ENCODE measurements at places on chromosomes 1 and 21.
A peak's percentile ranks its signal among the peaks of the same experiment; 100 is the strongest.

DNA sequence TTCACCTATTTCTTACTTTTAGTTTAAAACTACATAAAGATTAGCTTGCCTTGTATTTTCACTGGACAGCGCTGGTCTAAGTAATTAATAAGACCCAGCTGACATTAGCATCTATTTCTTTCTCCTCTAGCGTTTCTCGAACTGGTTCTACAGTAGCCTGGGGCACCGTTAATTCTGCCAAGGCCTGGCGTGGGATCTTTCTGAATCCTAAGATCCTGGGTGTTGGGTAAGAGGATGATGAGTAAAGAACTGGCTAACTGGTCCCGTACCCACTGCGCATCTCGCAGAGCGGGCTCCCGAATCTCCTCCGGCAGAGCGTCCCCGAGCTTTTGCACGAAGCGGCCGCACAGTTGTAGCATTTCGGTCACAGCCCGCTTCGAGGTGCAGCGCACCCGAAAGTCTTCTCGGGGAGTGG lies 309 bp downstream of the NSL1 start:
- no peak for DNase-seq

GRCh38 chr21:46562472-46562871 lies 42.4 kb downstream of the S100B start:
- DNase-seq, result no peak

DNA sequence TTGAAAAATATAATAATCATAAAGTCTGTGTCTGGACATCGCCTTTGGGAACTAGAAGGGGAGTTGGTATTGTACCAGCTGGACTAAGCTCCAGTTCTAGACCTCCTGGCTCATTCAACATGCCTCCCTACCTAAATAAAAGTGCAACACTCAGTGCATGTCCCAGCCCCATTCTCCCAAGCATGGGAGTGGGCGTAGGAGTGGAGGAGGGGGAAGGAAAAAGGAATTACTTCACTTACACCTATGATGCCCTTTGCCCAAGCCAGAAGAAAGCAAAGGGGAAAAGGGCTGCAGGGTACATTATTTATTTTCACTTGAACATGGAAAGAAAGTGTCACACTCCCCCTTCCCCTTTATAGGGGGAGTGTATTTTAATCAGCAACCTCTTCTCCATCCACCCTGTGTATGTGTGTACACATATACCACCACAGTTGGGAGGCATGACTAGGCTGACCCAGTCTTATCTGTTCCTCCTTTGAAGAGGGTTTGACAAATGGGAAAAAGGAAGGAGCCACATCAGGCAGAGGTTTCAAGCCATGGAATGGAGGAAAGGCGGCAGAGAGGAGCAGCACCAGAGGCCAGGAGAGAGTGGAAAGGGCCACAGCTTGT lies 3.2 kb downstream of the NIT1 start:
- no peak for DNase-seq

- DNase-seq, result no peak
These were observed 12.6 kb upstream of the ADORA3 start for GRCh38 chr1:111516005-111516535.

DNA sequence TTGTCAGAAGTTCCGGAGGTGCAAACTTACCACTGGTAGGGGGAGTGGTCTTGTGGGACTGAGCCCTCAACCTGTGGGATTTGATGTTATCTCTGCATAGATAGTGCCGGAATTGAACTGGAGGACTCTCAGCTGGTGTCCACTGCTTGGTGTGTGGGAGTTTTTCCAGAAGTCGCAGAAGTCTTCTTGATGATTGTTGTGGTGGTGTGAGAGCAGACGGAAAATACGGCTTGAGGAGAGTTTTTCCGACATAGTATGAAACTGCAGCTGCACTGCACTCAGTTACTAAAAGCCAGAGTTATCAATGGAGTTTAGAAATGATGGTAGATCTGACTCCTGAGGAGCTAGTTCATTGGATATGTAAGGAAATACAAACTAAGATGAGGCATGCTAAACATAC lies 14.9 kb downstream of the RGS5 start:
- no peak for DNase-seq

DNA sequence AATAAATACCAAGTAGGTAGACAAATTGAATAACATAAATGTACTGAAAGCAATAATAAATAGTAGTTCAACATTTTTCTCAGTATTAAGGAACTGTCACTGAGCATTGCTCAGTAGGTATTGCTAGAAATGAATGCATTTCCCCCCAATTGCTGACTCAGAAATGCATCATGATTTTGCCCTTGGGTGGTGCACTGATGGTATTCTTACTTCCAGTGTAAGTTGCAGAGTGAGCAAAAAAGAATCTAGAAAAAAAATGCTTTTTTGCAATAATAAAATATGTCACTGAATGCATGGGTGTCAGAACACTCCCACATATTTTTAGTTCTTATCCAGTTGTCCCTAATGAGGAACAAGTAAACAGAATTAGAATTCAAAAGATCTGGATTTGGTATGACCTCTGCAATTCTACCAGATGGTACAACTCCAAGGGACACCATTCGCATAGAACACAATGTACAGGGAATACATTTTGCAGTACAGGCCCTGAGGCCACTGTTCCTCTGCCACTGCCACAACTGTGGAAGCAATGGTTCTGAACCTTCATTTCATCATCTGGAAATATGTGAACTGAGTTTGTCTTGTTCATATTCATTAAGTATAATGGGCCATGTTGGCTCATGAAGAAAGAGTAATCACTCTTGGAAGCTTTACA lies 78.0 kb downstream of the ATP6V1G3 start:
- no peak for DNase-seq

DNA sequence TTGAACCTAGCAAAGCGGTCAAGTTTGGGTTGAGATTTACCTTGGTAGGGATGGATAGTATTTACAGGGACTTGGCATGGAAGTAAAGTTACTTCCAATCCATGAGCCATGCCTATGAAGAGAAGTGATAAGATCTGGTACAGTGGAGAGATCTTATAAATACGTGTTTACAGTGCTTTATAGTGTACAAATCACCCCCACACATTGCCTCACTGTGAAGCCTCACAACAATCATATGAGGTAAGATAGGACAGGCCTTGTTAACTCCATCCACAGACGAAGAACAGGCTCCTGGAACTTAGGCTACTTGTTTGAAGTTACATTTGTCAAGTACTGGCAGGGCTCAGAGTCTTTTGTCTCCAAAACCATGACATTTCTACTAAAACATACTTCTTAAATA lies 159.8 kb downstream of the PLPPR4 start:
- DNase-seq, result no peak

DNA sequence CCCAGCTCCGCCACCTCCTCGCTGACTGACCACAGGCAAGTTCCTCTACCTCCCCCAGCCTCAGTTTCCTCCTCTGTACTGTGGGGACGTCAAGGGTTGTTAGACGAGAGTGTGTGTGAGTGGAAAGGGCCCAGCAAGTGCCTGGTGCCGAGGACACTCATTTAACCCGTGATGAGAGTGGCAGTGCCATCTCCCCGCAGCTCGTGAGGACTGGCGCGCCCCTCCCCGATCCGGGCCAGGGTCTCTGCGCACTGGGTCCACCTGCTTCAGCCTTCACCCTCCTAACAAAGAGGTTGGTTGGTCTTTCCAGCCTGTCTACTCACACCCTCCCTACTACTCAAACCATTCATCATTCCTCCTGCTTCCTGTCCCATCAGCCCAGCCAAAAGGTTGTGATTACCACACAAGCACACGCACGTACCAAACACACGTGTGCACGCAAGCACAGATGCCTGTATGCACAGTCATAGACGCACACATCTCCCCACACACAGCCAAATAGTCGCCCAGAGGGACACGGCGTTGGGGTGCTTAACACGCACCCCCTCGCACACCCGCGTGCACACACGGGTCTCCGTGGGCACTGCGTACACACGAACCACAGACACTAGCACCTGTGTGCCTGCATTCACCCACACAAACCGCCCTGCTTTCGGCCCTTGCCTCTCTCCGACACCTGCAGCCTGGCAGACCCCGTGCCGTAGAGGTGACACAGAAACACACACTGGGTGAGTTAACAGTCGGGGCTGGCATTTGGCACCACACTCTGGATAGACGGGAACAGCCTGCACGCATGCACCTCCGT lies 39.3 kb downstream of the TAS1R2 start:
- DNase-seq, result no peak

DNA sequence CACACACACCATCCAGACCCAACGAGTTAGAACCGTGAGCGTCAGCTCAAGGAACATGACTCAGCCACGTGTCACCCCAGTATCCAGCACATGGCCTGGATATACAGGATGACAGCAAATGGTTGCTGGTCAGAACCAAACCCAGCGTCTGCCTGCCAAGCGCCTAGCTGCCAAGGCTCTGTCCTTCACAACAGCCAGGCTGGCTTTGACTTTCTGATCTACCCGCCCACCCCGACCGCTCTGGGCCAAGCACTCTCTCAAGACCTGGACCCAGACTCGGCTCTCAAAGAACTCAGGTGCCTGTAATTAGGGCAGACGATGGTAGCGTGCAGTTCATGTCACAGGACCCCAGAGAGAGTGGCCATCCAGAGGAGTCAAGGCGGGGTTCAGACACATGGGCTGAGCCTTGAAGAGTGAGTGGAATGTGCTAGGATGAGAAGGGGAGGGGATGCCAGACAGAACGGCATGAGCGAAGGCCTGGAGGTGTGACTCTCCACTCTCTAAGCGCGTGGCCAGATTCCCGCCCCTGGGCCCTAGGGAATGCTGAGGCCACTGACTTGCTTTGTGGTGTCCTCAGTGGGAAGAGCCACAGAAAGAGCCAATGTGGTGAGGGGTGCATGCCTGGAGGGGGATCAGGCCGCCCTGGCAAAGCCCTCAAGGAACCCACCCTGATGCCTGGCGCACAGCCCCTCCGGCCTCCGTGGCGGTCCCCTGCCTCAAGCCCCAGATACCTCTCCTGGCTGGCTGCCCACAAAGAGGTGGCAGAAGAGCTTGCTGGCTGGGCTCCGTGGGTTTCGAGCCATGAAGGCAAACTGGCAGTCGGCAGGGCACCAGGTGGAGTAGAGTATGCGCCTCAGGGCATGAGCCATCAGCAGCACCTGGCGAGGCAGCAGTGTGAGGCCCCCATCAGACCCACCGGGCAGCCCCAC lies 7.0 kb downstream of the SH2D5 start:
- DNase-seq, result peak; percentile 30

DNA sequence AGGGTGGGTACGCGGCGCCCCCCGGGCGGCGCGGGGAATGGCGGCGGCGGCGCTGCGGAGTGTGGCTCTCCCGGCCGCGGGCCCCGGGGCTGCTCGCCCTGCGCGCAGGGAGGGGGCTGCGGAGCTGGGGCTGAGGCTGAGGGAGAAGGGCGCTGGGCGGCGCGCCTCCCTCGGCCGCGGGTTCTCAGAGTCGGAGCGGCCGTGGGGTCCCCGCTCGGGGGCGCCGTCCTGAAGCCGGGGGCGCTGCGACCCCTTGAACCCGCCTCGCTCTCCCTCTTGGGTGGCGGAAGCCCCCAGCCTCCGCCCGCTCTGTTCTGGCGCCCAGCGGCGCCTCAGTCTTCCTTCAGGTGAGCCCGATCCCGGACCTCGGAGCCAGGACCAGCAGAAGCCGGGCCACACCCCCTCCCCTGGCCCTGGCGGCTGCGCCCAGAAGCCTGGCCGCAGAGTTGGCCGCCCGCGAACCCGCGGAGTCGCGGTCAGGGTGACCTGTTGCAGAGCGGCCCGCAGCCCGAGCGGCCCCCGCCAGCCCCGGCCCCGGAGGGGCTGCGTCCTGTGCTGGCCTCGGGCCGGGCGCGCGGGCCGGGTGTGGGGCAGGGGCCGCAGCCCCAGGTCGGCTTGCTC lies 532 bp downstream of the RALGPS2 start:
- DNase-seq, result no peak

DNA sequence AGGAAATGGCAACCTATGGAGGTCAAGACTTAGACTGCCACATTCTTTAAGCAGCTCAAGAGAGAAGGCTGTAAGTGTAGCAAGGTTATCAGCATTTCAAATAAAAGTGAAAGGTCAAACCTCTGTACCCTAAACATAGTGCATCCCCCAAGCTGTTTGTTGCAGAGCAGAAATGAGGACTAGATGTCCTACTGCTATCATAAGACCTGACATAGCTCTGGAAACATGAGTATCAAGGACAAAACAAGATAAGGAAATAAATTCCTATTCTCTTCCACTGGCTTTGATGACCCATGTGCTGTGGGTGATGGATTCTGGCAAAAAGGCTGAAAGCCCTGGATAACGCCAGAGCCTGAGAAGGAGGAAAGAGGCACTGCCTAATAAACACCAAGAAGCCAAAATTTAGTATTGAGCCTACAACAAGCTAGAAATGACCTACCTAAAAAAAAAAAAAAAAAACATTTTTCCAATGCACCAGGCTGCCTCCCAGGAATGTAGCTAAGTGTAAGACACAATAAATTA lies 35.9 kb downstream of the URB1 start:
- DNase-seq, result no peak

GRCh38 chr1:30353637-30354036 lies 369.7 kb downstream of the MATN1 start:
- DNase-seq, result no peak

DNA sequence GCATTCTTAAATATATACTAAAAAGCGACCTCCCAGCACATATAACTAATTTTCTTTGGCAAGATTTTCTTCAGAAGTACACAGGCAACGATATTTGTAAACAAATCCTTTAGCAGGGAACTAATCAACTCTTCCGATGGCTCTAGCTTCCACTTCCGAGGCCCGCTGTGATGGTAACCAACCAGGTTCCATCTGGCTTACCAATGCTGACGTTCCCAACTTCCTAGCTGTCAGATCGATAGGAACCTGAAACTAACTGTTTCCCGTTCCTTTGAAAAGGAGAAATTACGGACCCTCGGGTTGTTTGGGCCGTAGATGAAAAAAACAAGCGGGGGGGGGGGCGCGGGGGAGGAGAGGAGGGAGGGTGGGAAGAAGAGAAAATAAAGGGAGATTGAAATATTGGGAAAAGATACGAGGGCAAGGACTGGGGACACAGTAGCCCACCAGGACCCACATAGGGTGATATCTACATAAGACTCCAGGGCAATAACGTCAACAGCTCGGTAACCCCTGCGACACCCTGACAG lies 513 bp downstream of the GTF2B start:
- no peak for DNase-seq

DNA sequence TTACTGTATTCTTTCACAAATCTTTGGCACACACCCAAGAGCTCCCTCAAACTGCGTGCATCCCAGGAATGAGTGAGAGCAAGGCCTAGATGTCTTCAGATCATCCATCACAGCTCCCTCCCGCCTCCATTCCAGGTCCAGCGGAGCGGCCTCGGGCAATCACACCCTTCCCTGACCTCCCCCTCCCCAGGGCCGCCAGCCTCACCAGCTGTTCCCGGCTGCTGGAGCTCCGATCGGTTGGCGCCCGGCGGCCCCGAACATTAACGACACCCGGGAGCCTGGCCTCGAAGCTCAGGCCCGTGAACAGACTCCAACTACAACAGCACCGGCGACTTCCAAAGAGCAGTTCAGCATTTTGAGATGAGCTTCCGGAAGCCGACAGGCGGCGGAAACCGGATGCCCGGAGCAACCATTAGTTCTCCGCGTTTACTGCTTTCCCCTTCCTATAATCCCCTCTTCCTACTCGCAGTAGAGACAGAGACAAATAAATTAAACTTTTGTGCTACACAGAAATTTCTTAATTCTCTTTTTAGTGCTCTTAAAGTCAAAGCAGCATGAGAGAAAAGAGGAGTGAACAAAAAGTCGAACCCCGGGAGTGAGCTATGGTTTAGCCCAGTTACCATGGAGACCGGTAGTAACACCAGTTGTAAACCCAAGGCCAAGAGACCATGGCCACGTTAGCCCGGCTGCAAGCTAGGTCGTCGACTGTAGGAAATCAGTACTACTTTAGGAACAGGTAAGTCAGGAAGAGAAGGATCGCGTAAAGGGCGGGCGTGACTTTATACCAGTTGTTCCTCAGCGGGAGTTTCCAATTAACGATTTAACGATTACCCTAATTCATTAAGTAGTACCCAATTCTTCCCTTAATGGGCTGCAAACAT lies at the start of the genes GPATCH2 and SPATA17:
GPATCH2 (minus strand) TSS at position 380 of the 881 bp plus-strand sequence; CDS start at position 261, 119 bp downstream.
SPATA17 (plus strand) TSS at position 634 of the 881 bp plus-strand sequence; CDS start at position 669, 35 bp downstream.
- peak; percentile 83 for DNase-seq

Data from NCI-H1417 treated with DMSO at 0.1 percent for 48 hours (cell line).